ENCODE measurements at places on chromosomes 4 and X.

DNA sequence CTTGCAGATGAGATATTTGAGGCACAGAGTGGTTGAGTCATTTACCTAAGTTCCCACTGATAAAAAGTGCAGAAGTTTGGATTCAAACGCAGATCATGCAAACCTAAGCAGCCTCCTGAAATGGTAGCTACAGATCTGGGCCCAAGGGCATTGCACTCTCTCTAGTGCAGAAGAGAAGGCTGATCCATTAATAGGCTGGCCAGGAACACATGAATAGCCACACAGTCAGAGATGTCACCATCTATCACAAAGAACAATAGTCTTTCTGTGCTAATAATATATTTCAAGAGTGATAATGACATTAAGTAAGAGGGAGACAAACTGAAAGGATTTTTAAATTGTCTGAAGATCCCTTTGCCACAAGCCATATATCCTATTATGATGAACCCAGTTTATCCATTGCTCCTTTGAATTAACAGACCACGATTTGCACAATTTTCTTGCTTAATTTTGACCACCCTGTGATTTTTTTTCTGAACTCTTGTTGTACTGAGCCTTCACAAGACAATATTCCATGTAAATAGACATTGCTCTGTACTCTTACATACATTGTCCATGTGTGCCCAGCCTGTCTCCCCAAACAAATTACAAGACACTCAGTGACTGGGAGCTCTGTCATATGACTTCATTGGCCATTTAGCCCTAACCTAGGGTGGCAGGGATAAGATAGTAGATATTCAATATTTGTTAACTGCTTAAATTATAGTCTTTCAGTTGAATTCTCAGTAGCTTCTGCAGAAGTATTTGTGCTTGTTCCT lies 112.4 kb upstream of the RBPJ start:
- DNase-seq = no peak

- no peak for DNase-seq
Measured at GRCh38 chr4:179927473-179927872, 2315.7 kb upstream of the TENM3 start.

DNA sequence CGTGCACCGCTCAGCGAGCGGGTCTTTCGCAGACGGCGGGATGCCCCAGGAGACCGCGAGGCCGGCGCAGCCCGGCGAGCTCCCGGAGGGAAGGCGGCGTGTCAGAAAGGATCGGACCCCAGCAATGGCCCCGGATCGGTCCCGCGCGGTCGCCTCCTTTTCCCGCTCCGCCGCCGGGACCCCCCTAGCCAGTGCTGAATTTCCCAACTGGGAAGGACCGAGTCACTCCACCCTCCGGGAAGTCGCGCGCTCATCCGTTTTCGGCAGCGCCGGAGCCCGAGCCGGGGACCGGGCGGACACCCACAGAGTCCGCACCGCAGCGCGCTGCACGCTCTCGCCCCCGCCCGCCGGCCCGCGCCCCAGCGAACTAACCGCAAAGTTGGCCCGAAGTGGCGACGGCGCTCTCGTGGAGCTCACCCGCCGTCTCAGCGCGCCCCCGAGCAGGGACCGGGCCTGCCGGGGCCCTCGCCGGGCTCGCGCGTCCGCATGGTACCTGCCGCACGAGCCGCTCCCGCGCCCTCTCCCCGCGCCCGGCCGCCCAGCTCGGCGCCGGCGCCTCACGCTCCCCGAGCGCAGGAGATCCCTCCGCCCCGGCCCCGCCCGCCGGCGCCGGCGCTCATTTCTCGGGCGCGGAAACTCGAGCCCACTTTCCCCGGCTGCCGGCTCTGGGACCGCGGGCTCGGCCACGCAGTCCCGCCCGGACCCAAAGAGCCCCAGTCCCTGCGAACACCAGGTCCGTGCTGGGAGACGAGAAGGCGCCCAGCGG lies at the start of gene FAT1:
TSS of gene FAT1 (minus strand) at position 565 of the 766 bp plus-strand sequence. CDS start 14,029 bp downstream, outside the sequence.
- no peak for DNase-seq

DNA sequence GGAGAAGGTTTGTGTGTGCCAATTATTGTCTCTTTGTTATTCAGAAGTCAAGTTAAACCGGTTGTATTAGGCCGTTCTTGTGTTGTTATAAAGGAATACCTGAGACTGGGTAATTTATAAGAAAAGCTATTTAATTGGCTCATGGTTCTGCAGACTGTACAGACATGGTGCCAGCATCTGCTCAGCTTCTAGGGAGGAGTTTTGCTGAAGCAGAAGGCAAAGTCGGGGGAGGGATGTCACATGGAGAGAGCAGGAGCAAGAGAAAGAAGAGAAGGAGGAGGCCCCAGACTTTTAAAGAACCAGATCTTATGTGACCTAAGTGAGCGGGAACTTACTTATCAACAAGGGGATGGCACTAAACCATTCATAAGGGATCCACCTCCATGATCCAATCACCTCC lies 349.3 kb upstream of the PCDH18 start:
- no peak for DNase-seq

DNA sequence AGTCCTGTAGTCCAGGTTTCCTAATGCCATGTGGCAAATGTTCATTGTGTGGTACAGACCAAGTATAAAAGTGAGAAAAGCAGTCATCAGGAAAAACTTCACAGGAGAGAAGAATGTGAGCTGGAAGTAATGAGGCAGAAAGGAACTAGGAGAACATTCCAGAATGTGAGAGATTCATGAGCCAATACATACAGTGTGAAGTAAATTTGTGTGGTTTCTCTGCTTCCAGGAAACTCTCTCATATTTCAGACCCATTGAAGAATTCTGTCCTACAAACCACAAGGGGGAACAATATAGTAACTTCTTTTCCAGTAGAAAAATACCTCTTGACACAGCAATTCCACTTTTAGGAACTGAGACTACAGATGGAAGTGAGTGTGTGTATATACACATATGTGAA lies 136.5 kb downstream of the RNF150 start:
- no peak for DNase-seq

DNA sequence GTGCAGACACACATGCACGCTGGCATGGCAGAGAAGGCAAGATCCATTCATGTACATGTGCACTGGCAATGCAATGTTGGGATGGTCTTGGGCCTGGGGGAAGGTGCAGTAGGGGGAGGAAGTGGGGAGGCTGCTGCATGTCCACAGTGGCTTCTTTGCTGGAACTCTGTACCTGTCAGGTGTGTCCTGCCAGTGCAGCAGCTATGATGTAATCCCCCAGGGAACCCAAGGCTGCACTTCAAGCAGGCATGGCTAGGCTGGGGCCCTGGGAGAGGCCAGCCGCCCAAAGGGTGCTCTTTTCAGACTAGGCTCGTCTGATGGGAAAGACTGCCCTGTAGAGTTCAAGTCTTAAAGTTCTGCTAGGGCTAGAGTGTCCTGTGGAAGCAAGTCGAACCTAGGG lies 1304.0 kb downstream of the FAM133A start:
- DNase-seq = no peak

DNA sequence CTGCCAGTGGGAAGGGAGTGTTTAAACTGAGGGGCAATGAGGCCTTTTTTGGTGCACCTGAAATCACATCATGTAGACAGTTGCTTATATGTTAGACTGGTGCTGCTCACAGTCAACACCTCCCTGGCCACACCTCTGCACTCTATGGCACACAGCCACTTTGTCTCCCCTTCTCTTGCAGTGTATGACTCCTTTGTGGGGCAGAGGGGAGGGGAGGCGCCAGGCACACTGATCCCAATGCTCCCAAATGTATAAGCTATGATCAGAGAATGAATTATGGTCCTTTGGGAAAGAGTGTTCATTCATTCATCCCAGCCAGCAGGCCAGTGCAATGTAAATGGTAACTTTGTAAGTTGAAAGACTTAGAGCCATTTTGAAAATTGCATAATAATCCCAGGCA lies 4.6 kb upstream of the GPC3 start:
- DNase-seq = no peak

DNA sequence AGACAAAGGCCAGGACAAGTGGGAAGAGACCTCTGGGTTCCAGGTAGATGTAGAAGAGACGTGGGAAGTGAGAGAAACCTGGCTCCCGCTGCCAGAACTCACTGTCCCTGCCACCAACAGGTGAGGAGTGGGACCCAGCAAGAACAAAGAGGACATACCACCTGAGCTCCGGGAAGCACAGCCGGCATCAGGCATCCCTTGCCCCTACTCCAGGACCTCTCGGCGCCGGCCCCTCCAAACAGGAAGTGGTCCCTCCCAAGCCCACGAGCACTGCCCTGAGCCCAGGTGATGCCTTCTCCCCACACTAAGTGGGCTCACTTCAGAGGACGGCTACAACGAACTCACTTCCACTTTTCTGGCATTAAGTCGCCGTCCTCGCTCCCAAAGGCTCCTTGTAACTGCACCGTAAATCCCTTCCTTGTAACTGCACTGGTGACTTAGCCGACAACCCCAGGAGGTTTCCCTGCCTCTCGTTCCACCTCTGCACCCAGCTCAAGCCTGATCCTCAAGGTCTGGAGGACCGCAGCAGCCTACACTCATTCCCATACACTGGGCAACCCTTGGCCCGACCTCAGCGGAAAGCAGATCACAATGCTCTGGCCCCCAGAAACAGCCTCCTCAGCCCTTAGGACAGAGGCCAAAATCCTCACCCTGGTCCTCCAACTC lies 8.8 kb downstream of the FAM53A start:
- no peak for DNase-seq

- DNase-seq = no peak
Measured at GRCh38 chr4:186724058-186724863, 605 bp upstream of the FAT1 start.

DNA sequence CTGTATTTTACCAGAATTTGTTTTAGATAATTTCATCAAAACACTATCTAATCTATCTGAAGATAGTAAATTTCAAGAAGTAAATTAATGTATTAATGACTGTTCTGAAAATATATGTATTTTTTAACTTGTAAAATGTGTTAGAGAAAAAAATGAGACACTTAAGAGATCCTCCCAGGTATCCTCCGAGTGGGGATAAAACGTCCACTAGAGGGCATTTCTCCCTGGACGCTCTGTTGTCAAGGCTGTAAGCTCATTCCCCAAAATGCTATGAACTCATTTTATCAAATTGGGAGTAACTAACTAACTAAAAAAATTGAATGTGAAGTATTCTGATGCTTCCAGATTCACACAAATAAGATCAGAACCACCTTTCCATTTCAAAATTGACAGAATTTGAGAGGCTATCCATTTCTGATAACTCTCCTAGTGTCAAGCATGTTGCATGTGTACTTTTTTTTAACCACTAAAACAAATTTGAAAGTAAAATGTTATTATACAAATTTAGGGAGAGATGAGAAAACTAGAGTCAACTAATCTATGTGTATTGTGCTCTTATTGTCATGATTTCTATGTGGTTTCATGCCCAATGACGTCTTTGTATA lies 337.3 kb upstream of the HS3ST1 start:
- no peak for DNase-seq

DNA sequence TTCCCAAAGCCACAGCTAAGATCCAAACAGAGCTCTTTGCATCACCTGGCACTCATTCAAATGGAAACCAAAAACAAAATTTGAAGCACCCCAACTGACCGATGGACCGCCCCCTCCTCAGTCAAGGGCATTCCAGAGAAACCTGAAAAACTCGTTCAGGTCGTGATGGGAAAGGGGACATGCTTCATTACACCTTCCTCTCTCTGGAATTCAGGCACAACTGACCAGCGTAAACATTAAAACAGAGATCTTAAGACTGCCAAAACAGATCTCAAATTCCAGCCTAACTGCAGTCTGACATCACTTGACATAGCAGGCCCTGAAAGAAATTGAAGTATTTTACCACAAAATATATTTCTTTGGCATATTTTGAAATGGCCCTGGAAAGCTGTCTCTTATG lies 28.5 kb downstream of the PTTG2 start:
- no peak for DNase-seq

GRCh38 chr4:113882668-113883067 lies 96.8 kb downstream of the ARSJ start:
- DNase-seq = no peak
